ENCODE measurements at places on chromosomes 3 and 15.

GRCh38 chr3:102136183-102136582 is 286.9 kb downstream of the NFKBIZ start:
- no peak for DNase-seq

GRCh38 chr3:113148284-113148683 is 63.1 kb upstream of the BOC start:
- no peak for DNase-seq

DNA sequence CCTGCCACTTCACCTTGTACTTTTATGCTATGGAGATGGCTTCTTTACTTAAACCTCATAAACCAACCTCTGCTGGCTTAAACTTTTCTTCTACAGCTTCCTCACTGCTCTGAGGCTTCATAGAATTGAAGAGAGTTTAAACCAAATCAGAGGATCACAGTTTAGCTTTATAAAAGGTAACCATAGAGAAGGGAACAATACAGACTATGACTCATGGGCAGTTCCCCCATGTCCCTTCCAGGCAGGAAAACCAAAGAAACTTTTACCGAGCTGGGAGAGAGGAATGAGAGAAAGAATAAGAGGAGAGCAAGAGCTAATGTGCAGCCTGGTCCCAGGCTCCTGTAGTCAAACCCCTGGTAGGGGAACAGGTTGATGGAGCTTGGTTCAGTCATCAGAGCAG is 53.9 kb upstream of the NEDD4 start:
- no peak for DNase-seq

DNA sequence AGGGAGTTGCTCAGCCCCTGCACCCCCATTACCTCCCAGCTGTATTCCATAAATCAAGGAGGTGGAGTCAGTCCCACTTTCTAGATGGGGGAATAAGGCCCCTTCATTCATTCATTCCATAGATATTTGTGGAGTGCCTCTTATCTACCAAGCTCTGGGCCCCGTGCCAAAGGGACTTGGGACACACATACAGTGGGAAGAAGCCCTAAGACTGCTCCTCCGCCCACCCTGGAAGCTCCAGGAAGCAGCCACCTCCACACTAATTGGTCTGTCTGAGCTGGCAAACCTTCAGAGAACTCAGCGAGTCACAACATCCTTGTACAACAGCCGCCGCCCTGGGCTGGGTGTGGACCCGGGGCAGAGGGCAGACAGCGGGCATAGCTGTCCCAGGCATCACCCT is 6.4 kb downstream of the STRA6 start:
- no peak for DNase-seq

GRCh38 chr15:90646662-90647305 is 70.4 kb upstream of the BLM start:
- no peak for DNase-seq

Measured in activated CD4-positive, alpha-beta T cell treated with anti-CD3 and anti-CD28 coated beads, Interleukin-2, amount 50 U/mL, for 16 hours (primary cell).